ENCODE measurements at places on chromosomes 4 and X. TPM values are rescaled to one million over a fixed set of nuclear protein-coding genes. Genes with fewer than 3 reads are reported as not detected.

MED12 gene
- 8.7 TPM for total RNA-seq

SMAD1 gene
- 11.5 TPM for total RNA-seq

SPANXN5 gene
- not detected for total RNA-seq

NWD2 gene
- under 0.01 TPM for total RNA-seq

SLC34A2 gene
- 0.21 TPM for total RNA-seq

CLGN gene
- total RNA-seq, result 95.7 TPM

Data from tracheal epithelial cell (primary cell).